ENCODE measurements at places on chromosomes 7 and 10.

DNA sequence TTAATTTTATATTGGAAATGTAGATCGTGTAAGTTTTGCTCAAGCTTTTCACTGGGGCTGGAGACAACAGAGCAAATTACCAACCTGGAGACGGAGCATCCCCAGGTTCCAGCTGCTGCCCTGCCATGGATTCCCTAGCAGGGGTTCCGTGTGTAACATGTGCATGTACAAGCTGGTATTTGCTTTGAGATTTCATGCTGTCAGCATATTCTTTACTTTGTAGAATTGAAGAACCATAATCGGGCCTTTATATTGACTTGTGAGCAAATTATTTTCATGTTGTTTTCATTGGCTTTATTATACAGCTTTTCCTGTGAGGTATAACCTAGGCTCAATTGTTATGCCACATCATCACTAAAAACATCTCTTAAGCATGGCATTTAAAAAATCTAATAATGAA is 369.2 kb upstream of the COBL start:
- H3K27me3 ChIP-seq = no peaks in the 10 kb centered on the region
- no peak overlapping the region for H3K4me3 ChIP-seq
- H3K36me3 ChIP-seq = no peaks in the 10 kb centered on the region
- DNase-seq = no peak
- H3K27ac ChIP-seq = no peak overlapping the region

DNA sequence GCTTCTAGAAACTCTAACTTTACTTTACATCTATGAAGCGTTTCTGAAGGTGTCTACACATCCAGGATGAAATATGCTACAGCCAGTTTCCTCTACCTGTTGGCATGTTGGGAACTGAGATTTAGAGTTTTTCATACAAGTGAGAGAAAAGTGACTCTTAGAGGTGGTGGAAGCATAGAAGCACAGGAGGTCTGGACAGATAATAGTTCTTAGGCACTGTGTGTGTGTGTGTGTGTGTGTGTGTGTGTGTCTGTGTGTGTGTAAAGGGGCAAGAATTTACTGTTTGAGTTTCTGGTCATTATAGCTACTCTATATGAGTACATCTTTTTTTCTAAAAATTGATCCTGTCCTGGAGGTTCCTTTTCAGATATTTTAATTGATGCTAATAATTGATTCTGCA is 110.7 kb upstream of the MTPN start:
- H3K27me3 ChIP-seq = no peaks in the 10 kb centered on the region
- H3K4me1 ChIP-seq = peaks cover 11% of the 10 kb centered on the region
- no peak overlapping the region for H3K27ac ChIP-seq
- H3K36me3 ChIP-seq = no peaks in the 10 kb centered on the region
- no peak for DNase-seq

GRCh38 chr7:108380517-108380916 is 75.7 kb downstream of the NRCAM start:
- H3K4me3 ChIP-seq = no peak overlapping the region
- H3K27ac ChIP-seq = no peak overlapping the region
- no peaks in the 10 kb centered on the region for H3K4me1 ChIP-seq
- H3K27me3 ChIP-seq = no peaks in the 10 kb centered on the region

- no peak overlapping the region for H3K4me3 ChIP-seq
- no peak for DNase-seq
- H3K27ac ChIP-seq = no peak overlapping the region
- no peaks in the 10 kb centered on the region for H3K36me3 ChIP-seq
- H3K27me3 ChIP-seq = no peaks in the 10 kb centered on the region
- no peaks in the 10 kb centered on the region for H3K4me1 ChIP-seq
Observed at GRCh38 chr7:31059551-31059950, 7.4 kb downstream of the ADCYAP1R1 start.

- DNase-seq = no peak
- H3K27me3 ChIP-seq = no peaks in the 10 kb centered on the region
- no peak overlapping the region for H3K4me3 ChIP-seq
Observed at GRCh38 chr7:27153526-27153925, 1.1 kb upstream of the HOXA3 start.

DNA sequence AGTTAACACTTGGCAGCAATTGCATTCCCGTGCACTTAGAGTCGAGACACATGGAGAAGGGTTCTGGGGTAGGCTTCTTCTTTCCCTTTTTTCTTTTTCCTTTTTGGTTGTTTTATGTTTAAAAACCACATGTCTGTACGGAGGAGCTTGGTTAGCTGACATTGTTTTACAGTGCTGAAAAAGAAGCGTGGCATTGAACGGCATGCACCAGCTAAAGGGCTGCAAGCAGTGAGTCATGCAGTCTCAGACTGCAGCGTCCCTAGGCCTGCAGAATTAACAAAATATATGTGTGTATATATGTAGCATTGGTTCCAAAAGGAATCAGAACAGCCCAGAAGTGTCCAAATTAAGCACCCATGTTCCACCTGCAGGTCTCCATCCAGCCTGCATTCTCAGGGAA is 211.0 kb downstream of the TCF7L2 start:
- no peak overlapping the region for H3K4me3 ChIP-seq
- no peak overlapping the region for H3K27ac ChIP-seq
- DNase-seq = no peak
- peaks cover 18% of the 10 kb centered on the region for H3K36me3 ChIP-seq
- no peaks in the 10 kb centered on the region for H3K4me1 ChIP-seq

GRCh38 chr7:75647709-75648438 is 90.9 kb downstream of the HIP1 start:
- H3K36me3 ChIP-seq = no peaks in the 10 kb centered on the region
- H3K4me3 ChIP-seq = no peak overlapping the region
- H3K27ac ChIP-seq = no peak overlapping the region
- no peak for DNase-seq
- H3K4me1 ChIP-seq = peaks cover 7% of the 10 kb centered on the region
- no peaks in the 10 kb centered on the region for H3K27me3 ChIP-seq

- H3K36me3 ChIP-seq = no peaks in the 10 kb centered on the region
- H3K27ac ChIP-seq = no peak overlapping the region
- H3K4me3 ChIP-seq = no peak overlapping the region
- H3K27me3 ChIP-seq = no peaks in the 10 kb centered on the region
- peaks cover 71% of the 10 kb centered on the region for H3K4me1 ChIP-seq
Observed at GRCh38 chr7:127911968-127912511, 119.2 kb downstream of the LRRC4 start.

GRCh38 chr10:13331646-13332045 is 16.4 kb downstream of the SEPHS1 start:
- H3K36me3 ChIP-seq = peaks cover 8% of the 10 kb centered on the region
- no peak for DNase-seq
- H3K27me3 ChIP-seq = no peaks in the 10 kb centered on the region
- no peak overlapping the region for H3K27ac ChIP-seq

Data from Caco-2 (cell line).